ENCODE measurements at places on chromosomes 7 and 10.

DNA sequence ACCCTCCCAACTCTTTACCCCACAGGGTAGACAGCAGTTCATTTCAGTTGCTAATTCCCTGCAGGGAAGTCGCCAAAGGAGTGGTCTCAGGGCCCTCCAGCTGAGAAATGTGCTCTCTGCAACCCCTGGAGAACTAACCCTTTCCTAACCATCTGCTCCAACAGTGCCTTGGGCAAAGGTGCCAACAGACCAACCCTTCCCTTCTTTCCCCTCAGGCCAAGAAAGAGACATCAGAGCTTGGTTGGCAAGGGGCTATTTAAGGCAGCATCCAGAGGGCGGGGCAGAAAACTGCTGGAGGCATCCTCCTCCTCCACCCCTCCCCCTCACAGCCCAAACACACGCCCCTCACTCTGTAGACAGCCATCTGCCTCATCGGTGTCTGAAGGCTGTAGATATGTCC, 1.7 kb downstream of the SORBS1 start:
- no peak for DNase-seq

GRCh38 chr10:60963441-60964256, 19.7 kb upstream of the RHOBTB1 start:
- no peak for DNase-seq

- no peak for DNase-seq
Measured at GRCh38 chr10:35884657-35885071, 242.6 kb upstream of the FZD8 start.

DNA sequence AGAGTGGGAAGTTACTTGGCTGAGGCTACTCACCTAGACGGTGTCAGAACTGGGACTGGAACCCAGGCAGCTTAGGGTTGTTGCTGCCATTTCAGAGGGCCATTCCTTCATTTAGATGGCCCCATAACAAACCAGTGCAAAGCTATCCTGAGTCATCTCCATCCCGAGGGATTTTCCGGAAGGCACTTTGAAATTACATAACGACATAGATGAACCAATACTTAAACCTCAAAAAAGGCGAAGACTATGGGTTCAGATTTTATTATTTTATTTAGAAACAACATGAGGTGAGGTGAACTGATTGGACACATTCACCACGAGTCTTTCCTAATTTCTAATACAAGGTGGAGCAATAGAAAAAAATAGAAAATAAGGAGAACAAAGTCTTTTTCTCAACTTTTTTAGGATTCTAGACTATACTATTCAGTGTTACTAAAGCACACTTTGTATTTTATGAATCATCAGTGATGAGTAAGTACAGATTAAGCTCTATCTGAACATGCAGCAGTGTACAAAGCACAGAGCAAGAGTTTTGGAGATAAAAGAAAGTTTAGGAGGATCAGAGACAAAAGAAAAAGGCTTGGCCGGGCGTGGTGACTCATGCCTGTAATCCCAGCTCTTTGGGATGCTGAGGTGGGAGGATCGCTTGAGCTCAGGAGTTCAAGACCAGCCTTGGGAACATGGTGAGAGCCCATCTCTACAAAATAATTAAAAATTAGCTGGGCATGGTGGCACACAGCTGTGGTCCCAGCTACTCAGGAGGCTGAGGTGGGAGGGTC, 79.5 kb upstream of the SVIL start:
- no peak for DNase-seq

GRCh38 chr10:132880128-132880981, 62.0 kb downstream of the CFAP46 start:
- no peak for DNase-seq

DNA sequence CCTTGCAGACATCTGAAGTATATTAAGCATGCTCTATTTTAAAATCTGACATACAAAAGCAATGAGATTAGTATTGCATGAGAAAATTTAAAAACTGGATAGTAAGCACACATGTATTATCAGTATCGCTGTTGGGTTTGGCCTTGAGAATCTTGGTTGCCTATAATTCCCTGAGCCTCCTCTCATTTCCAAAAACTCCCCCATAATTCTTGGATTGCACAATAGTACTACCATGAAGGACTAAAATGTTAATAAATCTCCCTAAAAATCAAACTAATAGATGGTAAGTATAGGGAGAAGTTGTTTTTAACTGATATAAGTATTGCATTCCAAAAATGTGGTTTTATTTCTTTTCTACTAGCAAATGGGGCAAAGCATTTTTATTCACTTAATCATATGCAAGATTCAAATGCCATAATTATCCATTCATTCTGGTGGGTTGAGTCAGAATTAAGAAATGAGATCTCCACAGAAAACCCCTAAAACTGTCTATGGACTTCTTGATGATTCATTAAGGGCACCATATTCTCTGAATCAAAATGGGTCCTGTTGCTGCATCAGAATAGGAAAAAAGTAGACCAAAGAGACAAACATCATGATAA, 10.3 kb upstream of the VIM start:
- no peak for DNase-seq

DNA sequence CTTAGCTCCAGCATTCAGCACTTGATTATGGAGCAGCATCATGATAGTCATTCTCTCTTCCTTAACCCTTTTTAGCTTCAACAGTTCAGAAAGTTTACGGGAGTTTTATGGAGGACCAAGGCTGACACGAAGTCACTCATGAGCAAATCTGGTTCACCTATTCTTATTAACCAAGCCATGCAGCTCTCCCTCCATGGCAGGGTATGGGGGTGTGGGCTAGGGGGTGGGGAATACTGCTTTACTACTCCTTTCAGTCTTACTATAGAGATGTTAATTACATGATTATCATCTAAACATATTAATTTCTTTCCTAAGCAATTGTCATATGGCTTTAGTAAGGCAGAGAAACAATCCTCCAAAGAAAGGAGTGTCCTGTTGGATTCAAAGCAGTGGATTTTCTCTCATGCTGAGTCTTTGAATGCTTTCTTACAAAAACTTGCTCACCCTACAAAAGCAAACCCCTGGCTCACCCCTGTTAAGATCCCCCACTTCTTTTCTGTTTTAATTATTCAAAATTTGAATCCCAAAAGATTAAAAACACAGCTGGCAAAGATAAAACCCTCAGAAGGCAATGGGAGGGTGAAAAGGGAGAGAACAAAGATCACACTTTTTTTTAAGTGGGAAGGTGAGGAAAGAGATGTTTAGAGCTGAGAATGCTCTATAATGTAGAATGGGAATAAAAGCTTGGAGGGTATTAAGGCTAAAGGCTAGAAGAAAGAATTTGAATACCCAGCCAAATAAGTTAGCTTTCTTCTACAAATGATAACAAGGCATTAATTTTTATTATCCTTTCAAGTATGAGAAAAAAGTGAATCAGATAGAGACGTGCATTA, 46.4 kb upstream of the SEMA3E start:
- DNase-seq, result no peak

- no peak for DNase-seq
Measured at GRCh38 chr10:124253006-124253405, 159.6 kb upstream of the CHST15 start.

- no peak for DNase-seq
Measured at GRCh38 chr10:16941870-16942269, 124.6 kb upstream of the RSU1 start.

DNA sequence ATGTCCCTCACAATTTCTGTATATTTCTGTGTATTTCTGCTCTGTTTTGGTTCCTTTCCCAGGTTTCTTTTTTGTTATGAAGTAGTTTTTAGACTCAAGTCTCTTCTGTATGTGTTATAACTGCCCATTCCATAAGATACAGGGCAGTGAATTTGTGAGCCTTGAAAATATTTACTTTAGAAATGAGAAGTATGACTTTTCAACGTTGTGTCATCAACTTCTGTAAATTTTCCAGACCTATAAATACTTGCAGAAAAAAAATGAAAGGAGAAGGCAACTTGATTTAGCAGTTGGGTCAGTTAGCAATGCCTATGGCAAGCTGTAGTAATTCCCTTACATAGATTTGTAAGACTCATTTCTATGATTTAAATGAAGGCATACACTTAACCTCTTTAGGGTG, 11.5 kb downstream of the EGFR start:
- DNase-seq, result no peak

DNA sequence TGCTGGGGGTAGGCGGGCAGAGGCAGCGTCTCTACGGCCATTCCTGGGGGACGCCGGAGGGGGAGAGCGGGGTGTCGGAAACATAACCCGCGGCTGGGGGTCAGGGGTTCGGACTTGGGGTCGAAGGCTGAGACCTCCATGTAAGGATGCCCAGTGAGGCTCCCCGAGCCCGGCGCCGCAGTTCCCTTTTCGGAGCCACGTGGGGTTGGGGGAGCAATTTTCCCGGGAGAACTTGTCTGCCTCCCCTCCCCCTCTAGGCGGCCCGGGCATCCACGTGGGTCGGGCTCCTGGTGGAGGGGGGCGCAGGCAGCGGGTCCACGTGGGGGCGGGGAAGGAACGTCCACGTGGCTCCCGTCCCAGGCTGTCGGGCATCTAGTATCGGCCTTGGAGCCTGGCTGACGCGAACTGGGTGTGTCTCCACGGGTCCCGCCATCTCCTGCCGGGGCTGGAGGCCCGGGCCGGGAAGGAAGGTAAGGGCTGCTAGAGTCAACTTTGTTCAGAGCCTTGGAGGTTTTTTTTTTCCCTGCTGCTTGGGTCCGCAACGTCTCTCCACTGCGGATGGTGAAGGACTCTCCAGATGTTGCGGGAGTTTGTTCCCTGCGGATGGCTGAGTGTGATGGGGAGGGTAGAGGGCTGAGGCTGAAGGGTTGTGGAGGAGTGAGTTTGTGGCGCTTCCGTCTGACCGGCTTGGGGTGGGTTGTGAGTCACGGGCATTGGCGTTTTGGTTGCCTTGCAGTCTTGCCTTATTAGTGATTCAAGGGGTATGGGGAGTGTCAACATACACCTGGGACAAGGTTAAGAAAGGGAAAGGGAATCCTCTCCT, 744 bp downstream of the PPRC1 start:
- no peak for DNase-seq

DNA sequence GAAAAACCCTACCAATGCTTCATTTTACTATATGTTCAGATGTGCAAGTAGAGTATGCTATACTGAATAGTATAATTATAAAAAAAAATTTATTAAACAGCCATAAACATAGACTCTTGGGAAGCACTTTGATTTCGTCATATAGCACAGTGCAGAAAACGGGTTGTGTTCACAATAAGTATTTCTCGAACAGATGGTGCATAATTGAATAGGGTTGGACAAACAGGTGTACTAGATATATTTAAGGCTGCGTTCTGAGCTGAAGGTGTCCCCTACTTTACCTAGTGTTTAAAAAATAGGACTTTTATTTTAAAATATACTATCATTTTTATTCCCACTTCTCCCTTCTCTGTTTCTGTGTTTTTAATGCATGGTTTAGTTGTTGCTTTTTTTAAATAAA, 841.5 kb downstream of the ANKRD7 start:
- no peak for DNase-seq

Measured in NCI-H526 (cell line).